ENCODE measurements at places on chromosomes 3 and 15.

DNA sequence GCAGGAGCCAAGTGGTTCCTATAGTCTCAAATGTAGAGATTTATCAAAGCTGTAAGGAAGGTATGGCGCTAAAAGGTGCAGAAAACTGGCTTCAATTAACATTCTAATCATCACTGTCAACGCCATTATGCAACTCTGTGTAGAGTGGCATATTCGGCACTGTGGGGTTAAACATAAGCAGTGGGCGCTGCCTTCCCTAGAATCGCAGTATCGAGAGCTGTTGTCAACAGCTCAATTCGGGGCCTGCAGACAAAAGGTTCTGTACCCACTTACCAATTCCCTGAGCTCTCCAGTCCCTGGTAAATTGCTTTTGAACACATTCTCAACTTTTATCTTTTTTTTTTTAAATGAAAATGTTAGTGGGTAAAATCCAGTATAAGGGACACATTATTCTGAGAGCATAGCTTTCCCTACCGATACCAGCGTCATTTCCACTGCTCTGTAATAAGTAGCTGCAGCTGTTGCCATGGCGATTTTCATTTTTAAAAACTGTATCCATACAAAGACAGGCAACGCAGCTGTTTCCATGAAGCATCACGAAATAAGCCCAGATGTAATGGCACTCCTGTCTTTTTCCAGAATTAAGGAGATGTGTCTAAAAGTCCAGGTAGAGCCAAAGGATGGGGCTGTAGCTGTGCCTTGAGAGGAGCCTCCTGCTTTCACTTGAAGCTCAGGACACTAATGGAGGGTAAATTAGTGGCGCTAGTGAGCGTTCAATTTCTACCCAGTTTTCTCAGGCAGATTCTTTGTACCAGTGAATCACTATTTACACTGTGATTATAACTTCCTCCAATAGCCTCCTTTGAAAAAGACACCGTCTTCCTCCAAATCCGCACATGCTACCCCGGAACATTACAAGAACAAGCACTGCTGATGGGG lies 250.3 kb downstream of the SLC9A9 start:
- DNase-seq, result no peak

- no peak for DNase-seq
Measured at GRCh38 chr3:176939022-176939817, 258.1 kb downstream of the TBL1XR1 start.

GRCh38 chr3:58179235-58180098 lies 31.3 kb downstream of the DNASE1L3 start:
- no peak for DNase-seq

DNA sequence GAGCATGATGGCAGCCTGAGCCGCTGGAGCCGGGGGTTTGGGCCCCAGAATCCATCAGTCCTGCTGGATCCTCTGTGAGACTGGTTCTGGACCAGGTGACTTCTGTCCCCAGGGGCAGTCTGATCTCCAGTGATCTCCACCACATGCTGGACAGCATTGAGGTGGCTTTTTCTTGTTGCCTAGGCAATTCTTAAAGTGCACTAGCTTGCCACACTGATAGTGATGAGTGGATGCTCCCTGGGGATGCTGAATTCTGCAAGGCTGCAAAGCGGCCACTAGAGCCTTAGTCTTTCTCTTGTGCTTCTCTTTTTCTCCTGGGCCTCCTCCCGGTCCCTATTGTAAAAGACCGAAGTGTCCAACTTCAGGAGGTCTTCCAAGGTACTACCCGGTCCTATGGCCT lies 70.4 kb upstream of the ATP11B start:
- no peak for DNase-seq

- no peak for DNase-seq
Measured at GRCh38 chr3:119175872-119176756, 2.7 kb downstream of the UPK1B start.

DNA sequence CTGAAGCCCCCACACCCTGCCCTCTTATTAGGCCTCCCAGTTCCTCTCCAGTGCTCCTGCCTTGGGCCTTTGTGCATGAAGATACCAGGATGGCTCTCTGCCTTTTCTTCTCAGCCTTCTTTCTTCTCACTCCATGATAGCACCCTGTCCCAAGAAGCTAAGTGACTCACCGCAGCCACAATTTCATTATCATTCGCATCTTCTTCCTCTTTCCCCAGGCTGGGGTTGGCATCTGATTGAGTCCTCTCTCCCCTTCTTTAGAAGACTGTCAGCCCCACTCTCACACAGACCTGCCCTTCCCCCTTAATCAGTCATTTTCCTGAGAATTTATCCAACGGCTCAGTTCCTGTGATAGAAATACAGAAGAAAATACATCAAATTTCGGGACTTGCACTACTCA lies 102.0 kb downstream of the STAC start:
- DNase-seq, result no peak

- no peak for DNase-seq
Measured at GRCh38 chr15:25811481-25811906, 51.6 kb downstream of the ATP10A start.

Data from stimulated activated CD4-positive, alpha-beta T cell treated with anti-CD3 and anti-CD28 coated beads, Interleukin-15, amount 100 ng/mL, for 1 hour (primary cell).